ENCODE measurements at places on chromosomes 6 and 20.

GRCh38 chr20:363319-364078 is 16.6 kb downstream of the NRSN2 start:
- peak; percentile 70 for DNase-seq

GRCh38 chr6:68758559-68758958 is 123.5 kb downstream of the ADGRB3 start:
- DNase-seq = no peak

DNA sequence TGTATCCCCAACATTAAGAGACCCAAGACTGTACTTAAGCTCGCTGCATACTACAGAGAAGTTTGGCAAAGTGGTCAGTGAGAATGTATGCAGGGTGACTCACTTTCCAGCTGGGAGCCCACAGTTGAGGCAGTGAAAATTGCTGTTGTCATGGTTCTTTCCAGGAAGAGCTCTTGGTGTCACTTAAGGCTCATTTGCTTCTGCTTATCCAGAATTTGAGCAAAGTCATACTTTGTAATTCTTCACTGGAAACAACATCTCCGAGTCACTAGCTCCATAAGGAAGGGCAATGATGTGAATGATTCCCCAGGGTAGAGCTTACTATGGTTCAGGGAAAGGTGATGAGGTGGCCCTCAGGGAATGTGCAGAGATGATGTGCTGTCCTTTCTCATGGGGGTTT is 65.4 kb upstream of the FBXL4 start:
- DNase-seq = peak; percentile 94

- peak; percentile 69 for DNase-seq
Measured at GRCh38 chr6:75893058-75893775, 144.2 kb downstream of the MYO6 start.

DNA sequence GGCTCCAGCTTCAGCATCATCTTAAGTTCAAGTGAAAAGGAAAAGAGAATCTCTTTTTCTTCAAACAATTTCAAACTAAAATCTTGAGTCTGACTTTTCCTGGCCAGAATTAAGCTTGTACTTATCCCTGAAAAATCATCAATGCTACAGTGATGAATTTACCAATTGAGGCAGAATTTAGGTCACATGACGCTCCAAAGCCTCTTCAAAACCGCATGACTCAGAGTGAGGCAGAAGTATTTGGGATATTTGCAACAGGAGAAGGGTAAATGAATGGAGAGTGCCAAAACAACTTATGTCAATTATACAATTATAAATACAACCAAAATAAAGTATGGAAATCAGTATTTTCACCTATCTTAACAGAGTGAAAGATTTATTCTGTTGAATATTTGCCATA is 515.5 kb downstream of the COL12A1 start:
- peak; percentile 18 for DNase-seq

DNA sequence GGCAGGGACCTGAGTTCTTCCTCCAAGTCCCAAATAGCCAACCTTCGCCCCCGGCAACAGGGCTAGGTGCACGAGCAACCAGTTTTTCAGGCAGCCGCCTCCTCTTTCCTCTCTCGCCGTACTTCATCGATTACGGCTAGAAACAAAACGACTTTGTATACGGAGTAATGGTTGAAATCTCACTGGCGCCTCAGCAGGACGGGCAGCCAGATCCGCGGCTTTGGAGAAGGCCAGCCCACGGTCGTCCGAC is 333 bp upstream of the SMIM13 start:
- no peak for DNase-seq

- DNase-seq = no peak
Measured at GRCh38 chr6:51429017-51429712, 610.5 kb downstream of the TFAP2B start.

All from RPMI7951 (cell line).